ENCODE measurements at places on chromosomes 1 and 21.

GRCh38 chr1:65422241-65423203 is 2.1 kb downstream of the LEPR start:
- no peak for DNase-seq

DNA sequence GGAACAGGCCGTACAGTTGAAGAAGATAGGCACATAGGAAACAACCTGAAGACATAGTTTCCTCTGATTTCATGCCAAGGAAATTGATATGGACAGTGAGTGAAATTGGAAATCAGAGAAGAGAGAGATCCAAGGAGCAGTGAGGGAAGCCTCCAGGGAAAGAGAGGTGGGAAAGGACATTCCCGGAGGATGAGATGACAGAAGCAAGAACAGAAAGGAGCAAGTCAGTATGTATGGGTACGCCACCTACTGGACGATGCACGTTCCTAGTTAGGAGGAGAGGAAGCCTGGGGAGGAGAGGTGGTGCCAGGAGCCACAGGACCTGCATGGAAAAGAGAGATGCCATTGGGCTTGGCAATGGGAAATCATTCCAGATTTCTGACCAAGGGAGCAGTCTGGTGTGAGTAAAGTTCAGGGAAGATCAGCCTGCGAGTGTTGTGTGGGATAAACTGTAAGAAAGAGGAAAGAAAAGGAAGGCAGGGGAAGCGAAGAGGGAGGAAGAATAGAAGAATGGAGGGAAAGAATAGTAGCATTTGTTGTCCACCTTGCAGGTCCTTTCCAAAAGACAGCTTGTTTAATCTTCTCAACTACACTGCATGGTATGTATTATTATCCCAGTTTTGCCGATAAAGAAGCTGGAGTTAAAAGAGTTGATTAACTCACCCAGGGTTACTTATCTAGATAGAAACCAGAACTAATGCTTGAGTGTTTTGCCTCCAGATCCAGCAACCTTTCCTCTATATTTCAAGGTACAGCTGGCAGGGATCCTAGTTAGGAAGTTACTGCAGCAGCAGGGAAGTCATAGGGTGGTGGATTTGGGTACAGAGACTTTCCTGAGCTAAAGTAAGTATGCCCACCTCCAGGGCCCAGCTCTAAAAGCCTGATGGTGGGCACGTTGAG is 27.4 kb downstream of the C1orf116 start:
- peak; percentile 31 for DNase-seq

- no peak for DNase-seq
These were observed 78.9 kb upstream of the CTTNBP2NL start for GRCh38 chr1:112317140-112317539.

GRCh38 chr1:38587766-38588165 is 271.8 kb downstream of the RRAGC start:
- DNase-seq: no peak

GRCh38 chr1:234639961-234640360 is 30.0 kb upstream of the IRF2BP2 start:
- DNase-seq: no peak

DNA sequence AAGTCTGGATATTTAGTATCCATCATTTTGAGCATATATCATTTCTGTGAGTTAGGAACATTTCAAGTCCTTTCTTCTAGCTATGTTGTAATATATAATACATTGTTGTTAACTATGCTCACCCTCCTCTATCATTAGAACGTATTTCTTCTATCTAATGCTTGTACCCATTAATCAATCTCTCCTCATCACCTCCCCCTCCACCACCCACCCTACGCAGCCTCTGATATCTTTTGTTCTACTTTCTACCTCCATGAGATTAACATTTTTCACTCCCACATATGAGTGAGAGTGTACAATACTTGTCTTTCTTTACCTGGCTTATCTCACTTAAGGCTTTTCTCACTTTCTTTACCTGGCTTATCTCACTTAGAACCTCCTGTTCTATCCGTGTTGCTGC is 156.2 kb downstream of the FMN2 start:
- DNase-seq: no peak

Measured in NCI-H1436 (cell line).